Epithelial cell of proximal tubule (primary cell): ENCODE measurements at places on chromosomes 5 and 9. TPM values are rescaled to one million over a fixed set of nuclear protein-coding genes. Genes with fewer than 3 reads are reported as not detected.

GRCh38 chr9:70814597-70814996 lies 306.8 kb downstream of the TRPM3 start:
- no peak for DNase-seq

GRCh38 chr5:173760461-173761177 lies 127.5 kb upstream of the CPEB4 start:
- DNase-seq, result no peak

SPAG8 gene
- total RNA-seq, result 0.12 and 0.14 TPM in 2 replicates

DNA sequence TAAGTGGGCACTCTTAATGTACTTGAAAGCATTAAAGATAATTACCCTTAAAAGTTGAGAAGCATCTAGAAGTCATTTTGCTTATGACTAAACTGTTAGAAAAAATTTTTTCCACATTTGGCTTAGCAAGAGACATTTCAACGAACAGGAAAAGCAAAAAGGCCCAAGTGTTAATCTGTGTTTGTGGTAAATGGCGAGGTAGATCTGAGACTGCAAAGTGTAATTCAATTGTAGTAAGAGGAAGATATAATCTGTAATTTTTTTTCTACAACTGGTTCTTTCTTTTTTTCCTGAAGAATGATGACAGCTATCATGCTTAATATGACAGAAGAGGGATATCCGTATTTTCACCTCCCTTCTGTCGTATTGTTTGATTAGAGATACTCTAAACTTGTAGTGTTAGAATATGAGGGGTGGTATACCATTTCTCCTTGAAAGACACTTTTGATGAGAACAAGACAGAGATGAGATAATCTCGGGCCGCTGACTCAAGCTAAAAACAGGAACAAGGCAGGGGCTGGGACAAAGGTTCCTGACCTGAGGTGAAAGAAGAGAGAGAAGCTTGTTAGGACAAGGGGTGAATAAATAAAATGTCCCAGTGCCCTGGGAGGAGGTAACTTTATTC lies 459.3 kb upstream of the ZNF608 start:
- DNase-seq, result no peak

GRCh38 chr5:65612298-65612907 lies 11.7 kb downstream of the TRIM23 start:
- no peak for DNase-seq

WHRN gene
- total RNA-seq, result 1.7 and 5.2 TPM in 2 replicates

DNA sequence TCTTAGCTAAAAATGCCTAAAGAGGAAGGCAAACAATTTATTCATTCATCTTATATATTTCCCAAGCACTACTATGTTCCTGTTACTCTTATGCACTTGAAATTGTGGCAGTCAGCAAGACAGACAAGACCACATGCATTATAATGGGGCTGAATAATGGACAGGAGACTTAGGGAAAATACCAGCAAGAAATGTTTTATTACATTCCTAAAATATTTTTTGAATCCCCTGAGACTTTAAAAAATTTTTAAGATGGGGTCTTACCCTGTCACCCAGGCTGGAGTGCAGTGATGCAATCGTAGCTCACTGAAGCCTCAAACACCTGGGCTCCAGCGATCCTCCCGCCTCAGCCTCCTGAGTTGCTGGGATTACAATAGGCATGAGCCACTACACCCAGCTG lies 13.2 kb downstream of the ZCCHC9 start:
- DNase-seq, result no peak

DNA sequence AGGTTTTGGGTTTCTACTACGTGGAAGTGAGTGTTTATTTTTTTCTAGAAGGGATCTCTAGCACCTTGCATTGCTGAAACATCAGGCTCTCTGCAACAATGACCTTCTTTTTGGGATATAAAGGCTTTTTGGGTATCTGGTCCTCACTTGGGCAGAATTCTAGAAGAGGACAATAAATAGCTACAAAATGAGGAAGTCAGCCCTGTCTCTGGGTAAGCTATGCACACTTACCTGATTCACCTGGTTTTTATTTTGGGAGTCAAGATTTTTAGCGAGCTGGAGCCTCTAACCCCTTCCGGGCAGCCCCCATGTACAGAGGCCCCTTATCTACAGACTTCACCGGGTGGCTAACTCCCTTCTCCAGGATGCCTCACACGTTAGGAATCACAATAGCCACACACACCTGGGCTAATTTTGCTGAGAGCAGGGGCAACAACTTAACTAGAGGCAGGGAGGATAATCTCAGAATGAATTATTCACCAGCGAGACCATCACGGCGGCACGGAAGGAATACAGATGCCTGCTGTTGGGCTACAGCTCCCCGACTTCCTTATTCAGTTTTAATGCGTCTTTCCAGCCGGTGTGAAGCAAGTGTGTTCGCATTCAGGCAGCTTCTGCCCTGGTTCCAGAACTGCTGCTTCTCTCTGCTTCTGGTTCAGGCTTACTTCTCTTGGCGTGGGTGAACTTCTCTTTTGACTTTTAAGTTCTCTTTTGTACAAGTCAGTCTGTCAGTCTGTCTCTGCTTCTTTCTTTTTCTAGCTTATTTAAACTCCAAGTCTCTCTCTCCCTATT lies 341.0 kb upstream of the PANK3 start:
- DNase-seq, result no peak

DNA sequence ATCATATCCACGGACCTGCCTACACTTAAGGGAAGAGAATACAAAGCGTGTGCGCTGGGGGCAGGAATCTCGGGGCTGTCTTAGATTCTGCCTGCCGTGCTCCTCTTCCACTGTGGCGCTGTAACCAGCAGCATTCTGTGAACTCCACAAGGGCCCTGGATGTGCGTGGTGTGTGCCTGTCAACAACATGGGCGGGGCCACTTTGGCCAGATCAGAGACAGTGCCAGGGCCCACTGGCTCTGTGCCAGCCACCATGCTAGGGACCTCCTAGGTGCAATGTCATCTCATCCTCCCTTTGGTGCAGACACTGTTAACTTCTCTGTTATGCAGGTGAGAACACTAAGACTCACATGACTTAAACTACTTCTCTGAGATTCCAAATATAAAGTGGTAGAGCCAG lies 113.7 kb downstream of the COL23A1 start:
- DNase-seq, result no peak

GNA14 gene
- total RNA-seq, result 0.12 and 0.14 TPM in 2 replicates

- DNase-seq, result no peak
These were observed 47.0 kb downstream of the SLC44A1 start for GRCh38 chr9:105291422-105291859.

- no peak for DNase-seq
These were observed 386.1 kb downstream of the ACTL7B start for GRCh38 chr9:108469654-108470053.

DNA sequence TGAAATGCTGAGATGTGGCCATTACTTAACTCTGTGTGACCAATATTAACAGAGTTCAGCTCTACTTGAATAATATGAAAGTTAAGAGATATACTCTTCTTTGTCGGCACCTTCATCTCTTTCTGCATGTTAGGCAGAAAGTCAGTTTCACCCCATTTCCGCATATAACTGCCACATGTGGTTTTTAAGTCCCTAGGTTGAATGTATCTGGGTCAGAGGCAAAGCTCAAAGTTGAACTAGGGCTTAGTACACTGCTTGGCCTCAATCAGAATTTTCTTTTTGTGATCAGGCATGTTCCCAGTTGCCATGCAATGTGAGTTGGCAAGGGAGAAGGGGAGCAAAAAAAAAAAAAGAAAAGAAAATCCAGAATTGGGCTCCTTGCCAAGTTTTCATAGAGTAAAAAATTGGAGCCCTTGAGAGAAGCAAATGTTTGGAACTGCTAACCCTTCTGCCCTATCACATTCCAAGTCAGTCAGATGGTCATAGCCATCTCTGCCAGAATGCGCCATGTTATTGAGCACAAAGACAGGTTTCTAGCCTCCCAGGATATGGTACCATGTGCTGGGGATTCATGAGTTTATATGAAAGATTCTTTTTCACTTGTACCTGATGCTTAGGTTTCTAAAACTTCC lies 251.2 kb upstream of the RORB start:
- no peak for DNase-seq

GRCh38 chr9:22976454-22976853 lies 529.8 kb downstream of the DMRTA1 start:
- DNase-seq, result no peak

- no peak for DNase-seq
These were observed 536.3 kb upstream of the PTPRD start for GRCh38 chr9:11149065-11149464.

- no peak for DNase-seq
These were observed 474.9 kb upstream of the CDH10 start for GRCh38 chr5:25119650-25120049.

- DNase-seq, result no peak
These were observed 678 bp downstream of the SLC2A6 start for GRCh38 chr9:133477992-133478850.

CARD6 gene
- total RNA-seq, result 0.43 and 0.63 TPM in 2 replicates

SLC34A1 gene
- total RNA-seq, result not detected in 2 replicates

ZNF189 gene
- 6.0 and 8.2 TPM in 2 replicates for total RNA-seq
